ENCODE measurements at places on chromosomes 2 and 18.

DNA sequence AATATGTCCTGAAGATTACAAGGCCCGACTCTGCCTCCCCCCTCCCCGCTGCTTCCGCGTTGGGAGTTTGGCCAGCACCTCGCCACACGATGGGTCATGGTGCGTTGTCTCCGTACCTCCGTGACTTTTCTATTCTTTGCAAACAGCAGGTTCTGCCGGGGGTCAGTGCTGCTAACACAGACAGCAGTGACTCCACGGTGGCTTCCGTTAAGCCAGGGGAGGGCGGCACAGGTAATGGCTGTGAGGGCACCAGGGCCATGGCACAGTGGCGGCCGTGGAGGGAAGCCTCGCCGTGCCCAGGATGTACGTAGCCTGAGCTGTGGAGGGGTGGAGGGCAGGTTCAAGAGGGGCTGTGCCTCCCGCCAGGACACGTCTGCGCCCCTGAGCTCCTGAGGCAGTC lies 115.5 kb downstream of the NFATC1 start:
- no peak for DNase-seq

DNA sequence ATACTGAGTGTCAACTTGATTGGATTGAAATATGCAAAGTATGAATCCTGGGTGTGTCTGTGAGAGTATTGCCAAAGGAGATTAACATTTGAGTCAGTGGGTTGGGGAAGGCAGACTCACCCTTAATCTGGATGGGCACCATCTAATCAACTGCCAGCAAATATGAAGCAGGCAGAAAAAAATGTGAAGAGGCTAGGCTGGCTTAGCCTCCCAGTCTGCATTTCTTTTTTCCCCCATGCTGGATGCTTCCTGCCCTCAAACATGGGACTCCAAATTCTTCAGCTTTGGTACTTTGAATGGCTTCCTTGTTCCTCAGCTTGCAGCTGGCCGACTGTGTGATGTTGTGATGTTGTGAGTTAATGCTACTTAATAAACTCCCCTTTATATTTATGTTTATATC lies 577.4 kb downstream of the CPS1 start:
- no peak for DNase-seq

- DNase-seq = no peak
Observed at GRCh38 chr2:239108459-239108858, 260.6 kb downstream of the TWIST2 start.

DNA sequence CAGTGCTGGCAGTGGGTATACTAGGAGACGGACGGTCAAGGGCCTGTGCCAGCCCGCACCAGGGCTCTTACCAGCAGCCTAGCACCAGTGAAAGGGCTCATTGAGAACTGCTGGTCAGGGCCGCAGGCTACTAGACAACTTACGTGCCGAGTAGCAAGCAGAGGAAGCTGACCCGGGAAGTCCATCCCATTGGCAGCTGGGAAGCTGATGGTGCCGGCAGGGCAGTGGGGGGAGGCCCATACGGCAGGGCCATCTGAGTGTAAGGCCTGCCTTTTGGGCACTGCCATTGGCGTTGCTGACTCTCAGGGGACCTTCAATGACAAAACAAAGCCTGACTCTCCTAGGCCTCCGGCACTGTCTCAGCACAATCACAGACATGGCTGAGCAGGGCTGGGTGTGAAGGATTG lies 20.6 kb downstream of the EFR3B start:
- DNase-seq = no peak

- no peak for DNase-seq
Observed at GRCh38 chr18:48580782-48581181, 42.0 kb downstream of the CTIF start.

DNA sequence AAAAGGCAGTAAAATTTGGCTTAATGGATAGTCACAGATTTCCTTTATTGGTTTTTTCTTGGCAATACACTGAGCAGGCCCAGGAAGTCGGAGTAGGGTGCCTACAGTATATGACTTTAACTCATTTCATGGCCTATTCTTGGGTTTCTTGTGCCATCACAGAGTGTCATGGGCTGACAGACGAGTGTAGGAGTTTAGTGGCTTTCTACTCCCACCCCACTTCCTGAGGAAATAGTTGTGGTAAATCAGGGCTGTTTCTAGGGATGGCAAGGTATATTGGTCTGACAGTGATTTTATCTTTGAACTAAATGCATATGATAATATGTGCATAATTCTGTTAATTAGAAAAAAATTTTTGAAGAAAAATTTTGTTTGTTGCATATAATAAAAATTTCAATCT lies 100.1 kb downstream of the PLCL1 start:
- no peak for DNase-seq

DNA sequence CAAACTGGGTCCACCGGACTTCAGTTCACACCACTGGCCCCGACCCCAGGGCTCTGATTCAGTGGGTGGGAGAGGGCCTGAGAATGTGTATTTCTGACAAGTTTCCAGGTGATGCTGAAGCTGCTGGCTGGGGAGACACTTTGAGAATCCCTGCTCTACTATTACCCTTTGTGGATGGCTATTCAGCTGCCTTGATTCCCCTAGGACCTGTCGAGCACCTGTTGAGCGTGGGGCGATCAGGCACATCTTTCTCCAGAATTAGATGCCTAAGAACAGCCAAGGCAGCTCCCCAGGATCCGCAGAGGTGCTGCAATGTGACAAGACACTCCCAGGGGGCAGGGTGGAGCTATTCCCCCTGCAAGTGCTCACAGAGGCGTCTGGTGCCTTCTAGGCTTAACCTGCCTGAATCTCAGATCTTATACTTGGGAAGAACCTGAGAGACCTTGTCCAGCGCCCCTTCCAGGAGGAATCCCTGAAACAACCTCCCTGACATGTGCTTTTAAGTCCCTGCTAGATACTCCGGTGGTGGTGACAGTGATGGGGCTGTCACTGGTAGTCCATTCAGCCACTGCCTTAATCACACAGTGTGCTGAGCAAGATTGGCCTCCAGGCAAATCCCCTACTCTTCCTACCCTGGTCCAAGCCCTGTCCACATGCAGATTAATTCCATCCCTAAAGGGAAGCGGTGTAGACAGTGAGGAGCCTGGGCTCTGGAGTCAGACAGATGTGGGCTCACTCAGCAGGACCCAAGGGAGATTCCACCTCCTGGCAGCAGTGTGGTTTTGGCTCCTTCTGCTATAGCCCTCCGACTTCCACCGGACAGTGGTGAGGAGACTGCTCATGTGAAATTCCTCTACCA lies 43.4 kb upstream of the OTOF start:
- DNase-seq = no peak

- no peak for DNase-seq
Observed at GRCh38 chr2:168137510-168138180, 109.8 kb downstream of the STK39 start.

DNA sequence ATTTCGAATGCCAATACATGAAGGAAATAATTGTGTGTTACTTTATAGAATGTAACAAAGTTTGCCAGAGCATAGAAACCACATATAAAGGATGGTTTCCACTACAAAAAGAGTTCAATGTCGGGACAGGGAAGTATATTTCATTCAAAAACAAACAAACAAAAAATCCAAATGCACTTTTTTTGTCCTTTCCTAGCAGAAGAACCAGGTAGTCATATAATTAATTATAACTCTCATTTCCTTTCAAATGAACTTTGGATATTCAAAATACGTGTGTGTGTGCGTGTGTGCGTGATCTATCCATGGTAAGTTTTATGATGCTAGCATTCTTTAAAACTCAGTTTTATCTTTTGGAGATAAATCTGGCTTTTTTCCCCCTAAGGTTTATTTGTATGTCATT lies 8.3 kb downstream of the FN1 start:
- no peak for DNase-seq

DNA sequence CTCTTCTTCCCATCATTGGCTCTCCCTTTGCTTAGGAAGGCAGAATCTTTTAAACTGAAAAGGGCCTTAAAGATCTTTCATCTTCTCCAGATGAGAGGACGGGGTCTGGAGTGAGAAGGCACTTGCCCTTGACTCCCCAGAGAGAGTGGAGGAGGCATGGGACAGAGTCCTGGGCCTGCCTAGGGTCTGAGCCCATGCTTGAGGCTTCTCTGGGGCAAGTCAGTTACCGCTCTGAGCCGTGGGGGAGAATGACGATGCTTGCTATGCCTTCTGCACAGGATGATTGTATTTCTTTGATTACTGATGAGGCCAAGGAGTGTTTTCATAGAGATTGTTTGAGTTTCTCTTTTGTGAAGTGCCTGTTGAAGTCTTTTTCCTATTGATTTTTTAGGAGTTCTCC lies 921 bp downstream of the PLB1 start:
- DNase-seq = no peak

DNA sequence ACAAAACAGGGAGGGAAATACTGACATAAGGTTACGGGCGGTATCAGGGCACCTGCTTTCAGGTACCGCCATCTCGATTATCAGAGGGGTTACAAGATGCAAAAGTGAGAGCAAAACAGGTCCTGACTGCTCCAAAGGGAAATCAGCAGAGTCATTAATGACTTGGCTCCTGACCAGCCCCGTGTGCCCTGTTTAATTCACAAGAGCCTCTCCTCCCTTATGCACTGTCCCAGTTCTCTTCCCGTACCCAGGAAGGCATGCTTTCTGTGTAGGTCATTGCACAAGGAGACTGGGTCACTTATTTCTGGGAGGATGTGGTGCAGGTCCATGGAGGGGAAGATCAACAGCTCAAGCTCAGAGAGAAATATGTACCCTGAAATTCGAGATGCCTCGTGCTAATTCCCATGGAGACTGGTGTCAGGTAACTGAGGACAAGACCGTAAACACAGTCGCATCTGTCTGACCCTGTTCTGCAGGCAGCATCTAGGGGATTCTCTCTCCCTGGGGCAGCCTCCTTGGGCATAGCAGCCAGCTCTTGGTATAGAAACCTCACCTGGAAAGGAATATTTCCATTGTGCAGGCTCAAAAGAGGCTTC lies 79.9 kb downstream of the HNRNPLL start:
- DNase-seq = no peak
